Common myeloid progenitor, CD34-positive (primary cell): ENCODE measurements at places on chromosomes 12 and 14.
A peak's percentile ranks its signal among the peaks of the same experiment; 100 is the strongest.

GRCh38 chr12:3117144-3117581 lies 40.0 kb downstream of the TSPAN9 start:
- peak; percentile 71 for DNase-seq

DNA sequence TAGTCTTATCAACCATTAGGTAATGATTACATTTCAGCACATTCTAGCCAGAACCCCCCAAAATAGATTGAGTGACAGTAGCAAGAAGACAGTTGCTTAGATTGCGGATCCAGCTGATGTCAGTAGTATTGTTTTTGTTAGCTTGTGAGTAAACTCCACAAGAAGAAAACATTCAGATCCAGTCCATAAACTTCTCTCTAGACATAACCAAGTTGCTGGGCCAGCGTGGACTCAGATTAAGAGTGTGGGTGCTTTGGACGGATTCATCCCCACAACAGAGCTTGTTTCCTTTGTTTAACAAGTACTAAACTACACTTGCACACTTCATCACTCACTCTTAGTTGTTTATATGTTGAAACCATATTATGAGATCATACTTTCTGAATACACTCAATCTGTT lies 293.4 kb downstream of the NPAS3 start:
- DNase-seq: no peak

DNA sequence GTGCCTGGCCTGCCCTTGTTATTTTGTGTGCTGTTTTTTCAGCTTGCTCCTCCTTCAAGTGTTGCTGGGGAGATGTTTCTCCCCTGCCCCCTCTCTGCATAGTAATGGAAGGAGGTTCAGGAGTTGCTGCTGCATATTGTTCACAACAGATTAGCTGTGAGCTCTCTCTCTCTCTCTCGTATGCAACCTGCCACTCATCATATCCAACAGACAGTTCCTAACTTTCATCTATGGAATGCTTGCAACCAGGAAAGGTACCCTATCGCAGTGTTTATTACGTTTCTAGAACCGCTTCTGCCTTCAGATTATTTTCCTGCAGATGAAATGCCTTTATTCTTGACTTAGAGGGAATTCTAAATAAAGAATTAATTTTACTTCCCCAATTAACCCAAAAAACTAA lies 372.9 kb downstream of the RMST start:
- no peak for DNase-seq

- DNase-seq: no peak
Measured at GRCh38 chr12:2768224-2768961, 26.4 kb upstream of the FKBP4 start.

- no peak for DNase-seq
Measured at GRCh38 chr14:76640923-76641395, 120.3 kb upstream of the VASH1 start.

GRCh38 chr12:68446901-68447796 lies 115.0 kb upstream of the MDM1 start:
- DNase-seq: peak; percentile 51

DNA sequence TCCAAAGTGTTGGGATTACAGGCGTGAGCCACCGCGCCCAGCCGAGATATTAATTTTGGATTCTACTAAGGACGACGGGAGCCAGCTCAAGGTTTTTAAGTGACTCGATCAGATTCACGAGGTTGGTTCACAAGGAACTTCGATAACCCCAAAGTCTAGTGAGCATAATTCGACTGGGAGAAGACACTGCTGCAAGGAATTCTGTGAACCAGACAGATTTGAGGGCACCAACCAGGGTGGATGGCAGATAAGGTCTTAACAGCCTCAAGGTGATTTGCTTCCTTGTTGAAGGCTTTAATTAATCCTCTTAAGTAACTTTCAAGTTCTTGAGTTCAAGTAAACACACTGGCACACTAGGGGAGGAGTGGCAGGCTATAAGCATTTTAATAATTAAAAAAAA lies 1.1 kb upstream of the KLHDC2 start:
- DNase-seq: peak; percentile 41

DNA sequence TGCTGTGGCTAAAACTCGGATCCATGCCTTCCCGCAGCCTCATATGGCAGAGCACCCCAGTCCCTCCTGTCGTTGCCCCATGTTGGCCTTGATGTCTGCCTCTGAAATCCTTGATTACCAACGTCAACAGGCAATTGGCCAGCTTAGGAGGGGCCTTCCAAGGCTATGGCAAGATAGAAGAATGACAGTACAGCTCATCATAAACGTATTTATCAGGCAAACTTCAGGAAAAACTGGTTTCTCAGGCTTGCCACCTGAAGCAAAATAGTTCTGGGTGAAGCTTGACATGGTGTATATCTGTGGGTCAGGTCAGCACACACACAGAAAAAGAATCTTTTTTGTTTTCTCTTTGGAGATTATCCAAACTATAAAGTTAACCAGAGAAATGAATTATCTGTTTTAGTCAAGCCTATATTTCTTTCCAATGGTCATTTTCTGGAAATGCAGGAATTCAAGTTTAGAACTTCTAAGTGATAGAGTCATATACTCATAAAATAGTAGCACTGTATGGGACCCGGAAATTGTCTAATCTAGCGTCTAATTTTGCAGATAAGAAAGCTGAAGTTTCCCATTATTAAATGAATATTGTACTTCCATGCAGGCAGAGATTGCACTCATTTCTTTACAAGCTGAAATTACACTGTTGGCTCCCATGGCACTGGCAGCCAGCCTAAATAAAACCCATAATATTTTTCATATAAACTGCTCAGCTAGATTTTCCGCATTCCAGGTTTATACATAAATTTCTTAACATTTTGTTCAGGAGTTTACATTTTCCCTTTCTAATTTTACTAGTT lies 24.4 kb upstream of the DUSP16 start:
- DNase-seq: no peak

GRCh38 chr12:93419388-93420034 lies 22.2 kb downstream of the UBE2N start:
- DNase-seq: peak; percentile 55

DNA sequence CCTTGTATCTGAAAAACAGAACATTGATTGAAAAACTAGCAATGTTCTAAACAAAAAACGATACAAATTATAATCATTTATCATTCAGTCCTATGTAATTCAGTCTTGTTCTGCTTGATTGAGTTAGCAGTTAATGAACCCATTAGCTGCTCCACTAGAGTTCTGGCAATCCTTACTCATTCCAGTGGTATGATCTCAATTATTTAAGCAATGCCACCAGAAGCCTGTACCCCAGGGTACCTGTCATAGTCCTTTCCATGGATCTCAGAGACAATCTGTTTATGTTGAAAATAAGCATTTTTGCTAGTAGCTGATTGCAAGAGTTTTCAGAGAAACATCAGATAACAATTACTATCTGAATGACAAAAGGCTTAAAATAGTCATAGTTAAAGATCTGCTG lies 115.9 kb downstream of the UNC79 start:
- DNase-seq: no peak

- no peak for DNase-seq
Measured at GRCh38 chr14:91307046-91307445, 62.5 kb upstream of the GPR68 start.

DNA sequence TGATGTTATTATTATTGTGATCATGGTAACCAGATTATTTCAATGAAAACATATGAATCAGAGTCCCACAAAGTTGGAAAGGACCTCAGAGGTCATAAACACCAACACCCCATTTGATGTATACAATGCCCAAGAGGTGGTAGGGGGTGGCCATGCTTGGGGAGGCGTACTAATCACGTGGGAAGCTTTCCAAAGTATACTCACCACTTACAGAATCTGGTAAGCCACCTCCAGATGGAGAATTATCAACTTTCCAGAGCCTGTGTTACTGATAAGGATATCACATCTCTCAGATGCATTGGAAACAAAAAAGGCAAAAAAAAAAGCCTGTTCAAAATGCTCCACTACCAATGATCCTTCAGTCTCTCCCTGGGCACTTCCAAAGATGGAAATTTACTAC lies 8.4 kb downstream of the DAD1 start:
- no peak for DNase-seq

DNA sequence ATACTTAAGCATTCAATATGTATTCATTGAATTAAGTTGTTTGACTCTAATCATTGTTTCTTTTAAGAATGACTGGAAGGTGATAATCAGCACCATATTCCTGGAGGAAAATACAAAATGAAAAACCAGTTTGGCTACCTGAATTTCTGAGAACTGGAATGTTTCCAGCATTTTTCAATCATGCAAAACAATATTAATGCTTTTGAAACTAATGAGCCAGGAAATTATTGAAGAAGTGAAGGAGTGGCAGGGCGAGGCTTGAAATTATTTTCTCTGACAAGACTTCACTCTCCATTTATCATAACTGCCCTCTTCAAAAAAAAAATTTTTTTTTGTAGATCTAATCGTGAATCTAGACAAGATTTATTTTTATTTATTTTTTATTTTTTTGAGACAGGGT lies 19.0 kb downstream of the TMEM19 start:
- no peak for DNase-seq

GRCh38 chr12:51076236-51076930 lies 7.0 kb downstream of the CSRNP2 start:
- DNase-seq: no peak

DNA sequence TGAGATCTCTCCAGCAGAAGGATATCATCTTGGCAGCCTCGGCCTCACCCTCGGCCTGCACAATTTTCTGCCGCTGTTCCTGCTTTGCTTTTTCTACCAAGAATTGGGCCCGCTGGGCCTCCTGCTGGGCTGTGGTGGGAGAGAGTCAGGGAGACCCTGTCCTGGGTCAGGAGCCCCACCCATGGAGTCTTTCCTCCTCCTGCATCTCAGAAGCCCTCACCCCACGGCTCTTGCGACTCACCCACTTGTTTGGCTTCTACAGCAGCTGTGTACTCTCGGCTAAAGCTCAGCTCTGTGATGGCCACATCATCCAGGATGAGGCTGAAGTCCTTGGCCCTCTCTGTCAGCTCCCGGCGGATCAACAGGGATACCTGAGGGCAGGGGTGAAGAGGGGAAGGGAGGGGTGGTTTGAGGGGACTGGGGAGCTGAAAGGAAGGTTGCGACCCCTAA lies 2.8 kb downstream of the PHB2 start:
- no peak for DNase-seq

DNA sequence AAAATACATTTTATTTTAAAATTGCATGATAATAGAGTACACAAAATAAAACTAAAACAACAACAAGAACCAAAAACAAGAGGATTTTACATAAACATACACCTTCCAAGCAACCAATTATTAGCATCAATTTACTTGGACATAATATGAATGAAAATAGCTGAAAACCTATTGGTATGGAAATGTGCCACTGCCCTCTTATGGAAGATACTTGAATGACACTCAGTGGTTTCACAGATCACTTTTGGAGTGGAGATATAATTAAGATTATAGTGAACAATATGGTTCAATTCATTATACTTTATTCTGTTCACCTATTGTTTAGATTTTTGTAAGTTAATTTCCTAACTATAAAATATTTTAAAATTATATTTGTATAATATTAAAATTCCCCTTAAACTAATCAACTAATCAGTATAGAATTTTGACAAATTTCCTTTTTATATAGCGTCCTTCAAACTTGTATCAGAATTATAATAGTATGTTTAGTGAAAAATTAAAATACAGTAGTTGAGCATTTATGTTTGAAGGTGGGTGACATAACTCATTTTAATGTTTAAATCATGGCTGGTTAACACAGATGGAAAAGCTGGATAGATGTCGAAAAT lies 70.1 kb downstream of the SLC6A15 start:
- DNase-seq: peak; percentile 36

DNA sequence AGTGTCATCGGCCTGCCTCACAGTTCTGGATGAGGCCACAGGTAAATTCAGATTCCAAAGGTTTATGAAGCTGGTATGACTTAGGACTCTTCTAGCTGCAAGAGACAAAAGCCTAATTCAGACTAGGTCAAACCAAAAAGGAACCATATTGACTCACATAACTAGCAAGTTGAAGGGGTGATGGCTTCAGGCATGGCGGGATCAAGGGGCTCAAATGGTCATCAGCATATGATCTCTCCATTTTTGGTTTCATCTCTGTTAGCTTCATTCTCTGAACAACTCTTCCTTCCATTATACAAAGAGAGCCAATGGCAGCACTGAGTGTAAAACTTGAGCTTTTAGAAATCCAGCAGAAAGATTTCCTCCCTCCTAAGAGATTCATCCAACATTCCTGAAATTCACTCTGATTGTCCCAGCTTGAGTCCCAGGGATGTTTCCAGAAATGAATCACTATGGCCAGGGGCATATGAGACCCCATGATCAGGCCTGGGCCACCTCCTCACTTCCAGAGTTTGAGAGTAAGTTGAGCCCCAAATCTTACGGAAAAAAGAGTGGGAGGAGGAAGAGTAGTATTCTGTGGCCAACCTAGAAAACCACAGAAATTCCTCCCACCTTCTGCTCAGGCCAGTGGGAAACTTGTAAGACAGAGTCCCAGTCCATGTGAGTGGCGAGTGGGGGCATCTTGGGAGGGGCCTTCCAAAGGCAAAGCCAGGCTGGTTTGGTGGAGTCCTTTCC lies 2.0 kb upstream of the MAP1LC3B2 start:
- no peak for DNase-seq

GRCh38 chr14:94761348-94761996 lies 8.4 kb downstream of the GSC start:
- DNase-seq: no peak

- no peak for DNase-seq
Measured at GRCh38 chr12:55034218-55034617, 14.4 kb downstream of the NEUROD4 start.

DNA sequence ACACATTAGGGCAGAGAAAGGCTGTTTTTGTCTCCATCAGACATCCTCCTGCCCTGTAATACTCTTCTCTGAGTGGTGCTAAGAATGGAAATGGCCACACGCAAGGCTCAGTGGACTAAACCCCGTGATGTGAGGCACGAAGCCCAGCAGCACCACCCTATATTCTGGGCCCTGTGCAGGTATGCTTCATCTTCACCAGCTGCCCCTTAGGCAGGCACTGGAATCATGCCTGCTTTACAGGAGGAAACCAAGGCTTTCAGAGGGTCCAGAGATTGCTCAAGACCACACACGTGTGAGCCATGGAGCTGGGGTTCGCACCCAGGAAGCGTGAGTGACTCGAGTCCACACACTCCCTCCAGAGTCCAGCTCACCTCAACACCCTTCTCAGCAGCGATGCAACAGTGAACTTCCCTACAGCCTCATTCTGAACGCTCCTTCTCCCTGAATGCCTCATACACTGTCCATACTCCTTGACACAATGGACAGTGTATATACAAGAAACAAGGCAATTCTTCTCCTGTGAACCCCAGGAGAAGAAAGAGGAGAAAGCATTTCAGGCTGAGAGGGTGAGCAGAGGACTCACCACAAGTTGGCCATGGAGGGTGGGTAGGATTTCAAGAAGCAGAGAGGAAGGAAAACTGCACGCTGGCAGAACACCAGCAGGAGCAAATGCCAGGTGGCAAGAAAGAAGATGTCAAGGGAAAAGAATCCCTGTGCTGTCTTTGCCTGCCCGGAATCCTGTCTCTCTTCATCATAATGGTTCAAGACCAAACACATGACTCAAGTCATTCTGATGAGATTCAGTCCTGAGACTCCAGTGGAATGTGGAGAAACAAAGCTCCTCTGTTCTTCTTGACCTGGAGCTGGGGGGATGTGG lies 39.1 kb downstream of the NT5DC3 start:
- no peak for DNase-seq

GRCh38 chr12:96720363-96720705 lies 186.7 kb upstream of the NEDD1 start:
- peak; percentile 8 for DNase-seq

- DNase-seq: no peak
Measured at GRCh38 chr14:91258876-91259275, 14.4 kb upstream of the GPR68 start.

- DNase-seq: no peak
Measured at GRCh38 chr12:121628536-121628935, 2.2 kb downstream of the ORAI1 start.
